ENCODE measurements at places on chromosomes 1 and 21.

DNA sequence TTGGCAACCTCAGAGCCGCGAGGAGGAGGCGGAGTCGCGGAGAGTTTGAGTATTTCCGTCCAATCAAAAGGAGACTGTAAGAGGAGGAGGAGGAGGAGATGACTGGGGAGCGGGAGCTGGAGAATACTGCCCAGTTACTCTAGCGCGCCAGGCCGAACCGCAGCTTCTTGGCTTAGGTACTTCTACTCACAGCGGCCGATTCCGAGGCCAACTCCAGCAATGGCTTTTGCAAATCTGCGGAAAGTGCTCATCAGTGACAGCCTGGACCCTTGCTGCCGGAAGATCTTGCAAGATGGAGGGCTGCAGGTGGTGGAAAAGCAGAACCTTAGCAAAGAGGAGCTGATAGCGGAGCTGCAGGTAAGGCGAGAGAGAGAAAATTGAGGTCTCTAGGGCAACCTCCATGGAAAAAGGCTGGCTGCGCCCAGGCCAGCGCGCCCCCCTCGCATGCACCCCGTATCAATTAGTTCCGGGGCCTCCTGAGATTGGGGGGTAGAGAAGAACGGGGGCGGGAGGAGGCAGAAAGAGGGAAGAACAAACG, at the start of gene PHGDH:
Gene PHGDH, plus strand, starts transcription at position 131 of the 538 bp plus-strand sequence. Its CDS starts 89 bp downstream, at position 220.
- DNase-seq: peak; percentile 87

DNA sequence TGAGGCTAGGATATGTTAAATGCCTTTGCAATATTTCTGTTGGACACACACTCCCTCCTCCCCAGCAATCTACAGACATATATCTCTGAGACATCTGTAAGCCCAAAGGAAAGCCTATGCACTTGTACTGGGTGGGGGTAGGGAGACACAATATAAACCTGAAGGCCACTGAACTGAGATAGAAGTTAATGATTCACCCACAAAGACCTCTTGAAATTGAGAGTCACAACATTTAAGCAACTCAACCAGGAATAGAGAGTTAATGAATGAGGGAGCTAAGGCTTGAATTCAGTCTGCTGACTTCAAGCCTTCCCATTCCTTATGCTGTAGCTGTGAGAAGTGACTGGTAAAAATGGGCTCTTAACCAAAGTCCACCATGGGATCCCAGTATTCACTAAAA, 5.0 kb downstream of the OR10J1 start:
- peak; percentile 80 for DNase-seq

DNA sequence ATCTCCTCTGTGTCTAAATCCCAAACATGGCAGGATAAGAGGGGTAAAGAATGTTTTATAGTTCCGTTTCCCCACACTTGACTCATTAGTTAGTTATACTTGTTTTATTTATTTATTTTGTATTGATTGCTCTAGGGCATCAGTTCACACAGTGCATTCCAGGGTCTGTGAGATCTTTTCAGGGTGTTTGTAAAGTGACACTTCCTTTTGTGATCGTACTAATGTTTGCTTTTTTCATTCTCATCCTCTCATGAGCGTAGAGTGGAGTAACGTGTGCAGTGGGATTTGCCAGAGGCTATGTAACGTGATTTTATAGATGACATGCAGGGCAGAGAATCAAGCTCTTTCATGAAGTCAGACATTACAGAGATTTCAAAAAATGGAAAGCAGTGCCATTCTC, 103.2 kb downstream of the SCCPDH start:
- DNase-seq: no peak

GRCh38 chr1:99328171-99328570, 63.9 kb downstream of the PLPPR4 start:
- no peak for DNase-seq

DNA sequence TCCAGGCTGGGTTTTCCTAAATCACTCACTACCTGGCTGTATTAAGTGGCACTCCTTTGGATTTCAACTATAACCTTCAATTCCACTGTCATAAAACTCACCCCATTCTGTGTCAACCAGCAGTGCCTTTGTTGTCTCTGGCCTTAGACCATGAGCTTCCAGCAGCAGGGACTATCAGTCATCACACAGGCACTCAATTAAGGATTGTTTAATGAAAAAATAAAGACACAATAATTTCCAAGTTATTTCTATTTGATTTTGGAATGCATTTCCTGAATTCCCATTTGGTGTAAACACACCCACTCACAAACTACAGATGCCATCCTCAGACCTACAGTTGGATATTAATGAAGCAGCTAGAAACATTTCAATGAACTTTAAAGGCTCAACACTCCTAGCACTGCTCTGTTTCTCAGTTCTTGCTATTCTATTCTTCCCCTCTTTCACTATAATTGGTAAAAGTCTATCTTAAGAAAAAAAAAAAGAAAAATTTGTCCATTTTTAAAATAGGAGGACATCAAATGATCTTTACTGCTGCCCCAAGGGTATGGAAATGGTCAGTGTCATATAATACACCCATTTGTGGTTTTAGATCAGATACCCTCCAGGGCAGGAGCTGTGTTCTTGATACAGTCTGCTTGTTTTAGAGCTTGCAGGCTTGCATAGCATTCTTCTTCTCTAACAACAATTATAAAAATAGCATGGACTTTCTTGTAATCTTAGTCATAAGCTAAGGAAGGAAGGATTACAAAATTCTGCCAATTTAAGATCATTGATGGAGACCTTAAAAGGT, 156.4 kb downstream of the PTGER3 start:
- DNase-seq: no peak

GRCh38 chr1:243559575-243560162, 290.4 kb downstream of the AKT3 start:
- DNase-seq: no peak

- peak; percentile 88 for DNase-seq
Measured at GRCh38 chr1:217089361-217090014, 366.3 kb upstream of the ESRRG start.

Data from ACHN (cell line).